Thoracic aorta (tissue), 2 donors: ENCODE measurements at places on chromosomes 5 and 9. TPM values are rescaled to one million over a fixed set of nuclear protein-coding genes. Genes with fewer than 3 reads are reported as not detected.

DNA sequence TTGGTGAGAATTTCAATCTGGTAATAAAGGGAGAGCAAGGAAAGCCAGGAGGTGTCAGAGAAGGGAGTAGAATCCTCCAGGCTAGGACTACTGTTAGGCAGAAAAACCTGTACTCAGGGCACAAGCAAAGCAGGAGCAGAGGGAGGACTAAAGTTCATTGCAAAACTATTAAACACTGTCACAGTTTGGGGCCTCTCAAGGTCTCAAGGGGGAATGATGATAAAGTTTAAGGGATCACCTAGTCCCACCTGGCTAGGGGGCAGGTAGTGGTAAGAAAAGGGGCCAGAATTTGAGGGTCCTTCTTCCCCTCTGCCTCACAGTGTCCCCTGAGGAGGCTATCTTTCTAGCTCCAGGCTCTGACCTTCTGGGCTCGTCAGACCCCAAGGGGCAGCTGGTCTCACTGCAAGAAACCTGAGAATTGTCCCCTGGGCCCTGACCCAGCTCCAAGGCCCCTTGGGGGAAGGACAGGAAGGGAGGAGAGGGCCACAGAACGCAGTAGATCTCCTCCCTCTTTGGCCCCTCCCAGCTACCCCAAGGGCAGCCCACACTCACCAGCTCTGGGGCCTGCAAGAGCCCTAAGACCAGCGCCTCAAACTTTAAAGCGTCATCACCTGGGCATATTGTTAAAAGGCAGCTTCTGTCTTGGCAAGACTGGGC lies 974 bp downstream of the CCDC69 start:
- no peak for DNase-seq

- DNase-seq: no peak
Observed at GRCh38 chr9:97629156-97629555, 4.0 kb downstream of the TSTD2 start.

GRCh38 chr5:7671381-7671993 lies 179.4 kb downstream of the CFAP90 start:
- DNase-seq: no peak

DNA sequence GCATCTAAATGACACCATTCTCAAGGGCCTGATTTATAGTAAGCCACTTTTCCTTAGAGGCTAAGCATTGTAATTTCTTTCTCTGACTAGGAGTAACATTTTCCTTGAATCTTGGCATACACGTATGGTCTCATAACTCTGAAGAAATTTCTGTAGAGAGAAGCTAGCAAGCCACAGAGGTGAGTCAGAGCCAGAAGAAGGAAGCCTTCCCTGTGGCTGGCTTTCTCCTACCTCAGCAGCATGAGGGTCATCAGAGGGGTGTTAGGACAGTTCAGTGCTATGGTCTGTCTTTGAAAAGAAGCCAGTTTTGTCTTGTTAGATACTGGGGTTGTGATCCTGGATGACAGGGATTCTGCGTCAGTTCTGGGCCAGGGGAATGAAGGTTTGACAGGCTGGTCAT lies 3.2 kb downstream of the SNX30 start:
- no peak for DNase-seq

- no peak for DNase-seq
Observed at GRCh38 chr5:152246401-152246800, 158.7 kb downstream of the NMUR2 start.

DNA sequence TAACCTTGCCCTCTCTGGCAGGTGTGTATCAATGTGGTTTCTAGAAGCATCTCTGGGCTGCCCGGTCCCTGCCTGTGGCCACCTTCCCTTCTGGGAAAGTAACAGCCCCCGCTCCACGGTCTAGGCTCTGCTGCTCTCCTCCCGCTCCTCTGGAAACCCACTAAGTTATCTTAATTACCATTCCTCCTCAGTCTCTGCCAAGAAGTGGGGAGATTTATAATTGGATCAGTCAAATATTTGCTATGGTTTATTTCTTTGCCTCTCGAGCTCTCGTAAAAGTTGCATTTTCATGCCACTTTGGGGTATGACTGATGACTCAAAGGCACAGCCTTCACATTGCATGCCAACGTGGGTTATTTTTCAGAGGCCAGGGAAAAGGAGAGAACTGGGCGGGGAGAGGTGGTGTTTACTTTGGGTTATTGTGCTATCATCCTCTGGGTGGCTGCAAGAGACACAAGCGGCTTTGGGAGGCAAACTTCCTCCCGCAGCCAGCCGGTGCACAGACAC lies 205.3 kb upstream of the WWC1 start:
- no peak for DNase-seq

- no peak for DNase-seq
Observed at GRCh38 chr9:133510926-133511505, 13.7 kb downstream of the MYMK start.

GRCh38 chr5:160233215-160233614 lies 3.9 kb downstream of the FABP6 start:
- no peak for DNase-seq

- no peak for DNase-seq
Observed at GRCh38 chr5:181190711-181191525, 14.1 kb downstream of the TRIM7 start.

- no peak for DNase-seq
Observed at GRCh38 chr5:82274343-82275211, 3.6 kb downstream of the RPS23 start.

GRCh38 chr5:126106029-126106428 lies 317.2 kb upstream of the GRAMD2B start:
- no peak for DNase-seq

GRCh38 chr9:117017414-117017985 lies 330.4 kb downstream of the TRIM32 start:
- DNase-seq: no peak

DNA sequence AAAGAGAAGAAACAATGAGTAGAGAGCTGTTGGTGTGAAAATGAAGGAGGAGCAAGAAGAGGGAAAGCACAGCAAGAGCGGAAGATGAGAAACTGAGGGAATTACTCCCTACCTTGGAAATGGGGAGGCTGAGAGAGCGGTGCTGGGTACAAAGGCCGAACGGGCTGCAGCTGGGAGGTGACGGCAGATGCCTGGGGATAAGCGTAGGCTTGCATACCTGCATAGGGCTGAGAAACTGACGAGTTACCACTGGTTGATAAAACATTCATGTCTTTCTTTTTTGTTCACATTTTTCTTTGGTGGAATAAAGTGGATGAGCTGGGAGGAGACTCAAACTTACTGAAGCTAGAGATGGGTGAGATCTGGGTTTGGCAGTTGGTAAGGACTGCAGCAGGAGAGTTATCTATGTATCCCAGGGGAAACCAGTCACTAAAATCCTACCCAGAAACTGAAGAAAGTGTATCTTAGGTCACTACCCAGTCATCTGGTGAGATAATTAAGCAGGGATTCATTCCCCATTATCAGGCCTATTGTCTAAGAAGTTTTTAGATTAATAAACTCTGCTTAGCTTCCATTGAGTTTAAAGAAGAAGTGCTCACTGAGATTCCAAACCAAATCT lies 34.8 kb downstream of the FKBP15 start:
- no peak for DNase-seq

DNA sequence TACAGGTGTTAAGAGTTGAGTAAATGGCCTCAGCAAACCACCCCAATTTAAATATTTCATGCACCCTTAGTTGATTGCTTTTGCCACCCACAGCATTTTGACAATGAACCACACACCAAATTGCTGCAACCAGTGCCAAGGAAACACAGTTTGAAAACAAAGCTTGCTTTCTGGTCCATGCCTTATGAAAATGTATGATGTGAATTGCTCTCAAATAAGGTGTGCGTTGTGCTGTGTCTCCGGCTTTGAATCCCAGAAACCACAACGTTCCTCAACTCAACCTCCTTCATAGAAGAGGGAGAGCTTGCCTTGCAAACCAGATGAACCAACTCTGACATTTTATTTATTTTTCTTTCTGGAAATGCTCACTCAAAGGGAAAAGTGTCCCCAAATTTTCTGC lies 762.7 kb downstream of the TLE1 start:
- DNase-seq: no peak

DNA sequence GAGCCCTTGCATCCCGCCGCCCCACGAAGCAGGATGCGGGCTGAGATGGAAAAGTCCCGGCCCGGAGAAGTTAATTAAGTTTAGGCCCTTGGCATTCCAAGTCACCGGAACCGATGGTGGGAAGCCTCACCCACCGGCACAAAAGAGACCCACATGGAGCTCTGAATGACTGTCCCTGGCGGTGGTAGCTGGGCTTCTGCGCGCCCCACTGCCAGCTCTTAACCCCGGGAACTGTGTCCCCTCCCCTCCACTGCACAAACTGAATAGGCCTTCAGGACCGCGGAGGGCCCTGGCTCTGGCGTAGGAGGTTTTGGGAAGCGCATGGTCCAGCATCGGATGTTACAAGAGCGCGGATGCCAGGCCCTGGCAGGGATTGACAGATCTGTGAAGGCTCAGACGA lies 291.1 kb upstream of the TUT7 start:
- no peak for DNase-seq

DNA sequence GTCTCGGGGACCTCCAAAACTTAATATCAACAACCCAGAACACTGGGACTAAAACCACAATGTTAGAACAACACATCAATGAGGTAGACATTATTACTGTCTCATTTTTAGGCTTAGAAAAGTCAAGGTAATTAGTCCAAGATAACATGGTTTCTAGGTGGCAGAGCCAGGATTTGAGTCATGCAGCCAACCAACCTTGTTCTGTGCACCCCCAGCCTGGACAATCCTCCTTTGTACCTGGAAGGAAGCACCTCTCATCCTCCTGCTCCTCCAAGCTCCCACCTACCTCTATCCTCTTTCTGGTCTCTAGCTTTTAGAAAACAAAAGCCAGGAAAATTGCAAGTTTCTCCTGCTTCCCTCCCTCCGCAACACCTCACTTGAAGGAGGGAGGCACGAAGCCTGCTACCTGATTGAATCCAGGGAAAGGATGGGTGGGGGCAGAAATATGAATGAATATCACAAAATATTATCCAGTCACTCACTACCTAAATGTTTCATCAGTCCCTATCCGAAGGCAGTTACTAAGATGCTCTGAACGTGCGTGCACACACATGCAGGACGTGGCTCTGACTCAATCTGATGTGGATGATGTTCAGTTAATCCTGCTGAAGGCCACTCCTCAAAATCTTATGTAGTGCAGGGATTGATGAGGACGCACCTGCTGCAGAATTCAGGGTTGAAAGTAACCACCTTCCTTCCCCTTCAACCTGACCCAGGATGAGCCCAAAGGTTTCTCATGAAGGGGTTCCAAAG lies 26.3 kb upstream of the TTC1 start:
- DNase-seq: no peak

DNA sequence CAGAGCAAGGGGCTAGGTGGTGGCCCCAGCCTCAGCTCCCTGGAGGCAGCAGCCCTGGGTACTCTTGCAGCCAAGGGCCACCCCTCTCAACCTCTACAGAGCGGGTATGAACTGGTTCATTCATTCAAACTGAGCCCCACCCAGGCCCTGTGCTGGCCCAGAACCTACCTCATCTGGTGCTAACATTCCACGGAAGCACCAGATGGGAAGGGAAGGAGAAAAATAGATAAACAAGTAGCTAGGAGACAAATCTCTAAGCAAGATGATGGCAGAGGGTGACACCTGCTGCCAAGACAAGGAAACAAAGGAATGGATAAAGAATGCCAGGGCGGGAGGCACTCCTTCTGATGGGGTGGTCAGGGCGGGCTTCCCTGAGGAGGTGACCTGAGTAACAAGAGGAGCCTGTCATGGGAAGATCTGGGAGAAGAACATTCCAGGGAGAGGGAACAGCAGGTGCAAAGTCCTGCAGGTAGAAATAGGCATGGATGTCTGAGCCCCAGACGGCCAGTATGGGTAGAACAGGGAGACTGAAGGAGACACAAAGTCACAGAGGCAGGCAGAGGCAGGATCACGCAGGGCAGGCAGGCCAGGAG lies 6.1 kb downstream of the ST6GALNAC4 start:
- DNase-seq: no peak

DNA sequence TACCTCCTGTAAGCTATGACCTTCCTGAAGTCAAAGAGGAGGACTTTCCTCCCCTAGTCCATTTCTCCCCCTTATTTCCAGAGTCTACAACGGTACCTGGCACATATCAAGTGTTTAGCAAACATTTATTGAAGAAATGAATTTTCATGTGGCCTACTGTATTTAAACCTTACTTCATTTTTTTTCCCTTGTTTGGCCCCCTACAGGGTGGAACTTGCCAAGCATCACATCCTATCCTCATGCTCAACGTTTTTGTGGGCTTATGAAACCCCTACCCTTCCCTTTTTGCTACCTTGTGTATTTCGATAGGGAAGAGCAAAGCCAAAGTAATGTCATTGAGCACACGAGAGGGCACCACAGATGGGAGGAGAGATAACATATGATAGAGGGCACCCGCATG lies 1857.8 kb upstream of the WWC1 start:
- no peak for DNase-seq

- no peak for DNase-seq
Observed at GRCh38 chr5:17132444-17133083, 84.9 kb upstream of the BASP1 start.

GRCh38 chr9:93061260-93061751 lies 2.8 kb downstream of the SUSD3 start:
- no peak for DNase-seq

- DNase-seq: no peak
Observed at GRCh38 chr5:132489051-132489770, 1.4 kb downstream of the IRF1 start.

PTGS1 gene
- 13.8 TPM for total RNA-seq

SREK1 gene
- 38.2 TPM for total RNA-seq

CCL21 gene
- total RNA-seq: 9.3 TPM

NPDC1 gene
- total RNA-seq: 71.5 TPM

C5orf52 gene
- total RNA-seq: not detected

LRRC19 gene
- total RNA-seq: not detected

FRRS1L gene
- 1.1 TPM for total RNA-seq

CTSV gene
- total RNA-seq: not detected
